Activated T-helper 9 cell treated with anti-CD3 and anti-CD28 coated beads, Interleukin-2, amount 50 U/mL, for 16 hours (primary cell): ENCODE measurements at places on chromosomes 1 and 21.

DNA sequence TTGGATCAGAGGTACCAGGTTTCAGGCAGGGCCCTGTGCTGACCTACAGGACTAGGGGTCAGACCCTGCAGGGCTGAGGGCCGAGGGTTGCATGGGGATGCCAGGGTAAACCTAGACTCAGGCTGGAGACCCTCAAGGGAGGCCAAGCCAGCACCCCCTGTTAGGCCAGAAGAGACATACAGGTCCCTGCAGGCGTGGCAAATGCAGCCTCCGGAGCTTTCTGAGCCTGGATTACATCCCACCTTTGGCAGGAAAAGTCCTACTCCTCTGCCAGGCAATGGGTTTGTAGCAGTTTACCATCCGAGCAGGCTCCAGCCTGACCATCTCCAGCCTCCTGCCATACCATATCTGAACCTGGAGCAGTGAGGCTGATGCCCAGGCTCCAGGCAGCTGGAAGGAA, 425.3 kb downstream of the NPHP4 start:
- DNase-seq = no peak

DNA sequence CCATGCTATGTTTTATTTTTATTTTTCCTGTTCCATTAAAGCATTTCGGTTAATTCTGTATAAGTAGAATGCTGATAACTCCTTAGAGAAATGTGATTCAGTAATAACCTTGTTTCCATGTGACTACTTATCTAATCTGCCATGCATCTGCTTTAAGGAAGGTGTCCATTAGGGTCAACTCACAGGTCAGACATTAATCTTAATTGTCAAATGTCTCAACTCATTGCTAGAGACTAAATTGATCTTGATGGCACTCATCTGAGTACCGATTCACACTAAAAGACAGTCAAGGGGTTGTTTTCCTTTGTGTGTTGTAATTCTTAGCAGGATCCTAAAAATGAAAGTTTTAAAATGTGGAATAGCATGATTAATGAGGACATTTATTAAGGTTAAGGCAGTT, 41.8 kb downstream of the ITSN1 start:
- DNase-seq = no peak

DNA sequence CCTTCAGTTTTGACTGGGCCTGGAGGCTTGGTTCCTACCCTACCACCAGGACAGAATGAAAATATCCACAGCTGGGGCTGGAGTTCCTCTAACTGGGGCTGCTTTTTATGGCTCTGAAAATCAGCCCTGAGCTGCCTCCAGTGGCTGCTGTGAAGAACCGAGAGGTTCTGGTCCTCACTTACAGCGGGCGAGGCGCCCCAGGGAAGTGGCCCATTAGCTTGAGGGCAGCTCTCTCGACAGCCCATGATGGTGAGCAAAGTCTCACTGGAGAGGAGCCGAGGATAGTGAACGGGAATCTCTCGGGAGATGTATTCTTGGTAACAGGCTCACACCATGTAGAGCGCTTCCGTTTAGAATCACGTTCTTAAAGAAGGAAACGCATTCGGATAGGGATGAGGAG, 459.7 kb downstream of the KIF26B start:
- DNase-seq = no peak

DNA sequence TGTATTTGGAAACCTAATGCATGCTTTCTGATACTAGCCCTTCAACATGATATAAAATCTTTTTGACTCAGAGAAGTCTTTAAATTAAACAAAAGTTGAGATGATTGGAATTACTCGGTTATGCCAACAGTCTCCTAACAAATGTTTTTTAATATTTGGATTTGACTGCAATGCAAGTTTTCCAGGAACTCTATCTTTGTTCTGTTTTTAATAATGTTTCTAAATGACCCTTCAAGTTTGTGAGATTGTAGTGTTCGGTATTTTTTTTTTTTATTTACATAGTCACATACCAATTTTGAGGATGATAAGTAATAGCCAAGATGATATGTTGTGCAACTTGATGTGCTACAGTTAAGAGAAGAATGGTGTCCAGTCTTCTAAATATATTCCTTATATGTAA, 258.0 kb downstream of the FMN2 start:
- DNase-seq = no peak

GRCh38 chr1:227285745-227286144, 32.5 kb downstream of the CDC42BPA start:
- DNase-seq = no peak

DNA sequence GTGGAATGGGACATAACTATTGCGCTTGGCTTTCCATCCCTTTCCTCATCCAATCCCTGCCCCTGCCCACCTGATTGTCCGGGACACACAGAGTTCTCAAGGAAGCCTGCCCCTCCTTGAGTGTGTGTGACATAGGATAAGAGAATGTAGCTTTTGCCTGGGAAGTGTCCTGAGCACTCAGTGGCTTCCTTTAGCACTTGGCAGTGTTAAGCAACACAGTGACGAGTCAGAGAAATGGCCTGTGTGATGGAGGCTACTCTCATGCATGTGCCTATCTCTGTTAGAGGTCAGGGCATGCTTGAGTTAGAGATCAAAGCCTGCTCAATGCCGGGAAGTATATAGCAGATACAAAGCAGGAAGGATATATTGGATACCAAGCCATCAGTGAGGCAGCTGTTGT, 289.5 kb downstream of the SIPA1L2 start:
- no peak for DNase-seq

- DNase-seq = no peak
Measured at GRCh38 chr1:227889863-227890405, 57.8 kb downstream of the WNT9A start.

- DNase-seq = no peak
Measured at GRCh38 chr1:42746436-42747105, 6.5 kb upstream of the CLDN19 start.

GRCh38 chr1:61579802-61580201, 145.1 kb downstream of the TM2D1 start:
- no peak for DNase-seq

DNA sequence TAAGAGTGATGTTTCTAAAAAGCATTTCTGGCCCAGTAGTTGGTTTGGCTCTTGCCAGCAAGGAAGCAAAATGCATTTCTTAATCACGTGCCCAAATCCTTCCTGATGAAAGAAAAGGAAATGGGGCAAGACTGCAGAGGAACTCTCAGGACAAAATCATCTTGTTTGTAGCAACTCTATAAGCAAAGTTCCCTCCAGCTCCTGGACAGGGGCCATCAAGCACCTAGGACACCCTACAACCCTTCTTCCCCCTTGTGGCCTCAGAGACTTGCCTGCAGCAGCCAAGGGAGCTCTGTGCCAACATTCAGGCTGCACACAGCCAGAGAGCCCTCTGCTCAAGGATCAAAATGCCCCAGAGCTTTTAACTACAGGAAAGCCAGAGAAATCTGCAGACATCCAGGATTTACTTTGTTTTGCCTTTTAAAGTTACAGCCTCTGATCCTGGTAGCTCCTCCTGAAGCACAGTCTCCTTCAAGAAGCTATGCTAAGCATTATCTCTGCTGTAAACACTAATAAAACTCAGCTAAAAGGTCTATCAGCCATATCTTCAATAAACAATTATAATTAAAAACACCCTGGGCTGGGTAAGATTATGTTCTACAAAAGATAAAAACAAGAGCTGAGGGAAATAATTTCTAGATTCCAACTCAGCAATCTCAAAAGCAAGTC, 105.0 kb downstream of the KIAA0319L start:
- DNase-seq = no peak

DNA sequence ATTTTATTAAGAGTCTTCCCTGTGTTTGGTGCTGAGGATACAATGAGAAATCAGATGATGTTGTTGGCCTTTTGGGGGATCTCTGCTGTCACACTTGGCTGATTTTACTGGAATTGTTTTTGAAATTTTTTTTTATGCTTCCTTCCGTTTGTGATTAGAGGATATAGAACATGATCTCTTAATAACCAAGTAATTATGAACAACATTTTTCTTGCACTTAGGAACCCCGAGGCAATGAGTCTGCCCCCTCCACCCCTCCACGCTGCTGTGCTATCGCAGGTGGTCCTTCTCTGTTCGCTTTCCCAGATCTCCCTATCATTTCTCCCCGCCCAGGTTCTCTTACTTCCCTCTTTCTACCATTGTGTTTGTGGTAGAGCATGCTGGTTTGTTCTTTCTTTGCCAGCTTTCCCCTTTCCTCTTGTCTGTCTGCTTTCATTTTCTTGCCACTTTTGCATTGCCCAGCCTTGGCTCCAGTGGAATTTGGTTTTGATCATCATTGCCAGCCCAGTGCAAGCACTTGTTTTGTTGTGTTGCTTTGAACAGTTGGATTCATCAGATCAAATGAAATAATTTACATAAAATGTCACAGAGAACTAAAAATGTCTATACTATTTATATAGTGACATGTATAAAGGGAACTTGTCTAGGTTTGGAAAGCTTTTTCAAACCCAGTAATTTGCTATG, 73.1 kb upstream of the SCCPDH start:
- no peak for DNase-seq

DNA sequence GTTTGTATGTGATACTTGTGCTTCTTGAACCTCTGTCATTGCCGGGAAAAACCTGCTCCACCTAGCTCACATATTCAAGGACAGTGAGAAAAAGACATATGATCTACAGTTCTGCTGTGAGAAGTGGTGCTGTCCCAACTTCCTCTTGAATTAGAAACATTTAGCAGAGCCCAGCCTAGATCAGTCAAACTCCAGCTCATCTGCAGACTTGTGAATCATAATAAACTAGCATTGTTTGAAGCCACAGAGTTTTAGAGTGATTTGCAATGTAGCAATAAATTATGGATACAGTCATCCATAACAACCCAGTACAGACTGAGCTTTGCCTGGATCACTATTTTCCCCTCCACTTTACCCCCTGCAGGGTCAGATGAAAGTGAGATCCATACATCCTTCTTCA, 497.8 kb downstream of the PLA2G4A start:
- no peak for DNase-seq

DNA sequence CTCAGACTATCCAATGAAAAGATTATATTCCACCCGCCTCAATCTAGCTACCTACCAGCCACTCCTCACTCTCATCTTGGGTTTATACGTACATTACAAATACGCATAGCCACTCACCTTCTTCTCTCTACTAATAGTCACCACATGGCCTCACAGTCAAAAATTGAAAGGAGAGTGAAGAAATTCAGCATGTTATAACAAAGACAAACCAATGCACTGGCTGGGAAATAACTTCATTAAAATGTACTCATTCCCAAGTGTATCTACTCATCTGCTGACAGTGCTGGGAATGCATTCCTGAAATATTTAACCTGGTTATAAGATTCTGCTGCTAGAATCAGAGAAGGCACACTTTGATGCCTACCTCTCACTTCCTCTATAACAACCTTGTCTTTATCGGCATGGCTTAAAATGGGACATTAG, 6.5 kb downstream of the ZNF644 start:
- DNase-seq = no peak

DNA sequence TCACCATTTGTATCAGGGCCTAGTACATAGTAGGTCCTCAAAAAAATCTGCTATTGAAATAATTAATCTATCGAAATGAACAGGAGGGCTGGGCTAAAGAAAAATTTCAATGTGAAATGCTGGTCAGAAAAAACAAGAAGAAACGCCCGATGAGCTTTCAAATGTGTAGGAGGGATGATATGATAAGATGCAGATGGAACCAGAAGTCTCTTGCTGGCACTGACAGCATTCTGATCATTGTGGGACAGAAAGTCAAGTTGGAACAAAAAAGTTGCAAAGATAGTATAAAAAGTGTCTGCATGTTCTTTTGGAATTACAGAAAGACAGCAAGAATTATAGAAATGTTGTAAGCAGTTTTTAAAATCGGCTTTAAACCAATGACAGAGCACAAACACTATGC, 11.1 kb downstream of the G0S2 start:
- no peak for DNase-seq

GRCh38 chr1:3027611-3028371, 6.5 kb downstream of the ACTRT2 start:
- no peak for DNase-seq

GRCh38 chr1:58657082-58657481, 42.8 kb downstream of the MYSM1 start:
- no peak for DNase-seq

- no peak for DNase-seq
Measured at GRCh38 chr21:45064618-45065399, 9.6 kb upstream of the ADARB1 start.

DNA sequence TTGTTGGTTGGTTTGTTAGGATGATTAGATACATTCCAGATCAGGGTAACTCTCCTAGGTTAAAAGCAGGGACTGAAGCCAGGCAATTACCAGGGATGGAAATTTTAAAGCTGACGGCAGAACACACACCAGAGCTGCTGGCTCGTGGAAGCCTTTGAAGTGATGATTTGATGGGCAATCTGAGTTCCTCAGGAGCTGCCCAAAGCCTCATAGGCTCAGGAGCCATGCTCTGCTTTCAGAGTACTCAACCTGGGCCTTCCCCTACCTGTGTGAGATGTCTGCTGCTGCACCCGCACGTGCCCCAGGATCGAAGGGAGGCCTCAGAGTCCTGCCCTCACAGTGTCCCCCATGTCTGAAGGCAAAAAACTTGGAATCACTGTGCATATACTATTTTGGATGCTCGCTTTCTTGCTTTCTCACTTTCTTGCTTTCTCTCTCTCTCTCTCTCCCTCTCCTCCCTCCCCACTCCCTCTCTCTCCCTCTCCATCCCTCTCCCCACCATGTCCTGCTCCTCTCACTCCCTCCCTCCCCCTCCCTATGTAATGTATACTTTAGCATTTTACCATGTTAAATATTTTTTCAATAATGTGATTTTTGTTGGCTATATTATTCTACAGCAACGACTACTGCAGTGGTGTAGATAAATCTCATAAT, 18.0 kb downstream of the MGST3 start:
- no peak for DNase-seq

DNA sequence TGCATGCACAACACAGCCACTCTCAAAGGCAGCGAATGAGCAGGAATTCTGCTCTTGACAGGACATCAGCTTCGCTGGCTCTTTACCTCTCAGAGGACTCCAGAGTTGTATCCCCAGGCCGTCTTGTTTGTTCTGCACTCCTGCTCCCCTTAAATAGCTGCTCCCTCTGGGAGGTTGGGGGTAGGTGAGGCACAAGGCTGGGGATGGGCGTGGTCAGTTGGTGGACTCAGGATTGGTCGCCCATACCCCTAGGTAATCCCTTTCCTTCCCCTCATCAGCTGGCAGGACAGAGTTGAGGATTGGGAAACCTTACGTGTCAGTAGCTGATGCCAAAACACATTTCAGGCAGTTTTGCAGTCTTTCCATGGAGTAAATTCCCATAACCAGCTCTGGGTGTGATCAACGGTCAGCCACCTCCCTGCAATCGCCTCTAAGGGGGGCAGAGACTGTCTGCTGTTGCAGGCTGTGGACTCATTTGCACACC, at the start of gene PLA2G2A:
PLA2G2A (minus strand) TSS at position 125 of the 484 bp plus-strand sequence. CDS start 845 bp downstream, outside the sequence.
- no peak for DNase-seq

- DNase-seq = no peak
Measured at GRCh38 chr1:220368352-220369265, 96.4 kb upstream of the RAB3GAP2 start.

GRCh38 chr1:43898981-43899380, 34.6 kb upstream of the ARTN start:
- DNase-seq = no peak
